Stimulated activated CD8-positive, alpha-beta memory T cell treated with anti-CD3 and anti-CD28 coated beads, Interleukin-7, amount 100 ng/mL, for 1 hour (primary cell): ENCODE measurements at places on chromosomes 6 and 20.

GRCh38 chr6:113719545-113719944 lies 137.6 kb upstream of the MARCKS start:
- DNase-seq: no peak

DNA sequence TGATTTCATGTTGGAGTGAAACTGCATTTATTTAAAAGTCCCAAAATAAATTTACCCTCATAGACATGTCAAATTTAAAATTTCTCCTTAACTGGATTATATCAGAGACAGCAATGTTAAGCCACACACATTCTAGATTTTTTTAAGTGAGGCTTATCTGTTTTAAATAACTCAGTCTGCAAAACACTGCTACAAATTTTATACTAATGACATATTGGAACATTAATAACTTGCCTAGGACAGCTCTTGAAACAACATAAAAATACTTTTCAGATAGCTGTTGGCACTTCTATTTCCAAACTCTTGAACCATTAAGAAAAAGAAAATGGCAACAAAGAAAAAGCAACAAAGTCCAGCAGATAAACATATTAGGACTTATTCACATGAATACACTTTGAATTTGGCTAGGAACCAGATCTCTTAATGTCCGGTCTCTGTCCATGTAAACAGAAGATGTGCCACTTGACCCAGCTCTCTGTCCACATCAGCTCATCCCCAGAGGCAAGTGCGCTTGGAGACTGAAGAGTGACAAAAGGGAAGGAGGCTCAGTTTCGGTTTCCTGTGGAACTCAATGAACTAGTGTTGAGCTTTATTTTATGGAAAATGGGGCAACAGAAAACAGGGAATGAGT lies 219.3 kb upstream of the THBS2 start:
- DNase-seq: no peak

GRCh38 chr6:118768904-118769325 lies 117.5 kb upstream of the CEP85L start:
- no peak for DNase-seq

GRCh38 chr6:108895571-108895970 lies 47.3 kb downstream of the ARMC2 start:
- DNase-seq: no peak

DNA sequence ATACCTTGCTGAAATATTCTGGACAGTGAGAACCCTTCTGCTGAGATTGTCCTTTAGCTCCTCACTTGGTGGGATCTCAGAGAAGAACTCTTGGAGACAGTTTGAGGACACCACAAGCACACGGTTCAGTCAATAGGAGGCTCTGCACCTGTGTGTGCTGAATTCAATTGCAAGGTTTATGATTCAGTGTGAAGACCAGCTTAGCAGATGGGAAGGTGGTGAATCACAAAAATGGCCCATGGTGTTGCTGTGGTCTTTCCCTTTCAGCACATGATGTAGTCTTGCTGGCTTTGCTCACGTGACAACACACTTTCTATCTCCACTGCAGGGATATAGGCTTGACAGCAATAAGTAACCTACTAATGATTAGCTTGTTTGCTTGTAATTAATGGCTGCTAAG lies 270.3 kb downstream of the SLC24A3 start:
- no peak for DNase-seq

DNA sequence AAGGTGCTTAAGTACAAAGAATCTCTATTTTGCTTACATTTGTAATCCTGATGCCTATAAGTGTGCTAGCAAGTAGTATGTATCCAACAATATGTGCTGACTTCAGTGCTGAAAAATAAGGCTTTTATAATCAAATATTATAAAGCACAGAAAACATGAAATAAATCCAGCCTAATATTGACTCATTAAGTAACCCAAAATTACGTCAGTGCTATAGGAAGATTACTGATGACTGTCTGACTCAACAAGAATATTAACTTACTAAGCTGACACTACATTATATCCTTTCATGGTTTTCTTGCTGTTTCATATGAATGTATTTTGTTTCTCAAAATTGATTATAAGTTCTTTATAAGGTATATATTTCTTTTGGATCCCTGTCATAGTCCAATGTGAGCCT lies 76.1 kb downstream of the ME1 start:
- DNase-seq: no peak

- DNase-seq: no peak
These were observed 44.7 kb upstream of the LRRC1 start for GRCh38 chr6:53750052-53750650.

- DNase-seq: no peak
These were observed 807 bp upstream of the OTOR start for GRCh38 chr20:16747291-16747811.

DNA sequence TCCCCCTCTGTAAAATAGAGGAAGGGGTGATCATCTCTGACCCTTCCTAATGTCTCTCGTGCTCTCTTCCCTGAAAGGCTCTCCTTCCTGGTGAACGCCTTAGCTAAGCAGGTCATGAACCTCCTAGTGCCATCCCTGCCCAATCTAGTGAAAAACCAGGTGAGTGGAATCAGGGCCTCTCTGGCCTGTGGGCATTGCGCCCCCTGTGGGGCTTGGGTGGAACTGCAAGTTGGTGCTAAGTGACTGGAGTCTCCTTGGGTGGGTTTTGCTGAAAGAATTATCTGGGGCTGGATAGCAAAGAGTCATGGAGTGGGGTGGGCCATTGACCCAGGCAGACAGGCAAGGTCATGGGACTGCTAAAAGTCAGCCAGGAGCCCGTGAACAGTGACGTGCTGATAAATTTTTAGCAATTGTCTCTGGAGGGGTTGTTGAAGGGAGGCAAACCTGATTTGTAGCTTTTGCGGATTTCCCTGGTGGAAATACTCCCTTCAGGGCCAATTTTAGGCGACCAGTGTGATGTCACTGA lies 8.9 kb downstream of the BPIFB1 start:
- peak; percentile 44 for DNase-seq

DNA sequence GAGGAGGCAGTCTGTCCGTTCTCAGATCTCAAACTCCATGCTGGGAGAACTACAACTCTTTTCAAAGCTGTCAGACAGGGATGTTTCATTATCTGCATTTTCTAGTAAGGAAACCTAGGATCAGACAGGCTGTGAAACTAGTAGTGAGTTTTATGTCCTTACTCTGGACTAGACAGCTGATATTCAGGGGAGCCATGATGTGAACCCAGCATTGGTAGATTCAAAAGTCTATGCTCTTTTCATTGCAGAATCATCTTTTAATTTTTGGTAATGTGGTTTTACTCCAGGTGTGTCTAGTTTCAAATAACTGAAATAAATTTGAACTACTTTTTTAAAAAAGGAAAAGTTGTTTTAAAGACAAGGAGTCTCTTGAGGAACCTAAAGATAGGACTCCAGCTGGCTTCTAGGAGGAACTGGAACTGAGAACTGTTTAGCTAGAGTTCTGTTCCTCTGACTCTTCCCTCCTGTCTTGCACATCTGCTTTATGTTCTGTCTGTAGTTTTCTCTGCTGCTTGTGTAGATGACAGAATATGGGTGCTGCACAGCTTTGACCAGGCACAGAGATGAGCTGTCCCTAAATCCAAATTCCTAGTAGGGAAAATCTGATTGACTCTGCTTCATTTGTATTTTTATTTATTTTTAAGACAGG lies 27.8 kb upstream of the RNF144B start:
- DNase-seq: no peak

- DNase-seq: no peak
These were observed 723 bp downstream of the MANEA start for GRCh38 chr6:95578106-95578410.

DNA sequence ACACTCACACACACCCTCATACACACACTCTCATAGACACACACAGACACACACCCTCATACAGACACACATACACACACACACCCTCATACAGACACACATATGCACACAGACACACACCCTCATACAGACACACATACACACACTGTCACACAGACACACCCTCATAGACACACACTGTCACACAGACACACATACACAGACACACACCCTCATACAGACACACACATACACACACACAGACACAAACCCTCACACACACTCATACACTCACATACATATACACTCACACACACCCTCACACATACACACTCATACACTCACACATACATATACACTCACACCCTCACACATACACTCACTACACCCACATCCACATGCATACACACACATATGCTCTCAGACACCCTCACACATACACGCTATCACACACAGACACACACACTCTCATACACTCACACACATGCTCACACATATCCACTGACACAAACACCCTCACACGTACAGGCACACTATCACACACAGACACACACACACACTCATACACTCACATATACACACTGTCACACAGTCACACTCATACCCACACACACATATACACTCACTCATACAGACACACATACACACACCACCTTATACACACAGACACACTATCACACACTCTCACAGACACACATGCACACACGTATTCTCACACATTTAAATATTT lies 9.1 kb downstream of the ADIG start:
- DNase-seq: no peak

DNA sequence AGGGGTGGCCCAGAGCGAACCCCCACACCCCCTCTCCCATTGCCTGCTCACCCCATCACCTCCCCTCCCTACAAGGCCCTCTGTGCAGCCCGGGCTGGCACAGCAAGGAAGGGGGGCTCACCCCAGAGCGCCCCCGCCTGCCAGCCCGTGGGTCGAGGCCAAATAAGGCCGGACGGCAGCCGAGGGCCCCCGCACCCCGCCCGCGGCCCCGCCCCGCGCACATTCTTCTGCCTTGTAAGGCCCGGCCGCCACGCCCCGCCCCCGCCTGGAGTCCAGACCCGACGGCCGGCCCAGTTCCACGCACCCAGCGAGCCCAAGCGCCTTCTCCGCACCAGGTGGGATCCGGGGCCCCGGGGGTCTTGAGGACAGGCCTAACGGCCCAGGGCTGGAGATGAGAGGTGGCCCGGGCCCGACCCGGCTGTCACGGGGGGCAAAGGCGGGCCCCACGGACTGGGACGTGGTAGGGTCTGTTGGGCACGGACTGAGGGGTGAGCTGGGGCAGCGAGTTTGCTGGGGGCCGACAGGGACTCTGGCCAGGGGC lies at the start of gene MYL9:
TSS of gene MYL9 (plus strand) at position 293 of the 541 bp plus-strand sequence. CDS start 3,366 bp downstream, outside the sequence.
- DNase-seq: no peak

- no peak for DNase-seq
These were observed 8.6 kb downstream of the TPX2 start for GRCh38 chr20:31747640-31748039.

- DNase-seq: no peak
These were observed 40.5 kb downstream of the BEND6 start for GRCh38 chr6:56995347-56995902.

- DNase-seq: no peak
These were observed 41.3 kb upstream of the PLCB4 start for GRCh38 chr20:9027626-9028025.

DNA sequence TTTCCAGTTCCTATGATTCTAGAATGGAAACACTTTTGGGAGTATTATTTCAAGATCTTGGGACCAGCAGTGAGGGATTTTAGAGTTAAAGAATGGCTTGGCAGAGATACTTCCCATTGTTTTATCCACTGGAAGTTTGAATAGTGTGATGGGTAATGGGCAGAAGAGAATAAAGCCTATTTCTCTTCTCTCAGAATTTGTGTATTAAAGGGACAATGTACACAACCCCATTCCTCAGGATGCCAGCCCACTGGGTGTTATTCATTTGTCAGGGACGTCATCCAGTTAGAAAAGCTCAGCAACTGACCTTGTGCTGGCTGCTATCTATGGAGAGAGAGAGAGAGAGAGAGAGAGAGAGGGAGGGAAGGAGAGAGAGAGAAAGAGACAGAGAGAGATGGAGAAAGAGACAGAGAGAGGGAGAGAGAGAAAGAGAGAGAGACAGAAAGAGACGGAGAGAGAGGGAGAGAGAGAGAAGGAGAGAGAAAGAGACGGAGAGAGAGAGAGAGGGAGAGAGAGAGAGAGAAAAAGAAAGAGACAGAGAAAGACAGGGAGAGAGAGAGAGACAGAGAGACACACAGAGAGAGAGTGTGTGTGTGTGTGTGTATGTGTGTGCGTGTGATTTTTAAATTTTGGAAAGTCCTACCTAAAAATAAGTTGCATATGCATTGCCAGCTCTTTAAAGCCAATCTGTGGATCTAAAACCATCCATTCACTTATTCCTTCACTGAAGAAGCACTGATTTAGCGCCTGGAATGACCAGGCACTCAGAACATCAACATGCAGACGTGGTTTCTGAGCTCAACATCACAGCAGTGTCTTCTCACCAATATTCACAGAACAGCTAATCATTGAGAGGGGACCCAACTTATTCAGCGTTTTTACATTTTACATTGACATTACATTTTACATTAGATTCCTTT lies 388.8 kb downstream of the THBS2 start:
- no peak for DNase-seq

GRCh38 chr20:35286077-35286898 lies 1.7 kb upstream of the EIF6 start:
- no peak for DNase-seq

- DNase-seq: no peak
These were observed 4.9 kb downstream of the HCK start for GRCh38 chr20:32056708-32057483.

- no peak for DNase-seq
These were observed 143.8 kb downstream of the UNC5CL start for GRCh38 chr6:40894962-40895799.

GRCh38 chr6:12291071-12291838 lies 1.1 kb downstream of the EDN1 start:
- DNase-seq: no peak

DNA sequence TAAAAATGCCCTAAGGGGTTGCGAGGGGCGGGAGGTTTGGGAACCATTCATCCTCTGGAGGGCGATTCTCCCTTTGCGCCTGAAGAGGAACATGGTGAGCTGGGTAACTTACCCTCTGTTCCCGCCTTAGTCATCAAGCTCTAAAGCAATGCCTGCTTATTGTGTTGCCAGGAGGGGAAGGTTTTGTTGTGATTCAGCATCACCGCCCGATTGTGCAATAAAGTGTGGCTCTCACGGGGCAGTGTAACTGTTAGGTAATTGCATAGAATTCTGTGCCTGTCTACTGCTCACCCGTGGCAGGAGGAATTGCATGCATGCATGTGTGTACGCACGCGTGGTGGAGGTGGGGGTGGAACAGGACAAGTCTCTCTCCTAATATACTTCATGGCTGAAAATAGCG lies 95.5 kb upstream of the AGPAT4 start:
- DNase-seq: no peak

- DNase-seq: no peak
These were observed 1104.2 kb upstream of the CITED2 start for GRCh38 chr6:140478631-140479030.

- no peak for DNase-seq
These were observed 129.3 kb downstream of the DTNBP1 start for GRCh38 chr6:15533379-15534026.

- no peak for DNase-seq
These were observed 94.0 kb downstream of the SYCP2 start for GRCh38 chr20:59839400-59839799.
